ENCODE measurements at places on chromosomes 2 and 18.

GRCh38 chr2:213411582-213412289 is 127.5 kb downstream of the SPAG16 start:
- no peak for DNase-seq

- no peak for DNase-seq
These were observed 111.9 kb upstream of the MAPRE2 start for GRCh38 chr18:34929336-34929780.

GRCh38 chr2:121558329-121558728 is 27.6 kb downstream of the RNU4ATAC start:
- DNase-seq: no peak

- DNase-seq: no peak
These were observed 81.9 kb upstream of the ZNF397 start for GRCh38 chr18:35158728-35159450.

GRCh38 chr2:151153601-151154000 is 108.1 kb downstream of the RBM43 start:
- no peak for DNase-seq

DNA sequence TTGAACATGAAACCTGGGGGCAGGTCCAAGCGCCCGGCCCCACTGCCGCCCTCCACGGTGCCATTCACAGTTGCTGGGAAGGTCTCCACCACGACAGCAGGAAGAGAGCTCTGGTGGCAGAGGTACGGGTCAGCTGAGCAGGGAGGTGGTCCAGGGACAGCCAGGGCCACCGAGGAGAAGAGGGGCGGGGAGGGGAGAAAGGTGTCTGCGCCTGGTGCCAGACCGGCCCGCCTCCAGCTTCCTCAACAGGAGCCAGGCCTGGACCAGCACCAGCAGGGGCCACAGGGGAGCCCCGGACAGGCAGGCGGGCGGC is 56.2 kb downstream of the BIN1 start:
- no peak for DNase-seq

- DNase-seq: no peak
These were observed 92.7 kb upstream of the ETAA1 start for GRCh38 chr2:67304300-67304890.

- no peak for DNase-seq
These were observed 86.1 kb downstream of the LPIN1 start for GRCh38 chr2:11832531-11832930.

DNA sequence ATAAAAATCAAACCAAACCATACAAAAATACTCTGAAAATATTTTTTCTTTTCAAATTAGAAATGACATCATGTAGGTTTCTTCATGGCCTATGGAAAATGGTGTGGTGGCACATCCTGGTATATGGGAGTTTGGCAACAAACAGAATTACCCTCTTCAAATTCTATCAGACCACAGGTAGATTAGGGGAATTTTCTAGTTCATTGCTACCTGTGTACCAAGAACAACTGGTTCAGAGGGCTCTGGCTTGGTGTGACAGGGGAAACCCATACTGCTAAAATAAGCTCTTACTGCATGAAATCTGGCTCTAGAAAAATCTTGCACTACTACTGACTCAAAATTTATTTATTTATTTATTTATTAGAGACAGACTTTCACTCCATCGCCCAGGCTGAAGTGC is 63.4 kb upstream of the PELI1 start:
- DNase-seq: no peak

DNA sequence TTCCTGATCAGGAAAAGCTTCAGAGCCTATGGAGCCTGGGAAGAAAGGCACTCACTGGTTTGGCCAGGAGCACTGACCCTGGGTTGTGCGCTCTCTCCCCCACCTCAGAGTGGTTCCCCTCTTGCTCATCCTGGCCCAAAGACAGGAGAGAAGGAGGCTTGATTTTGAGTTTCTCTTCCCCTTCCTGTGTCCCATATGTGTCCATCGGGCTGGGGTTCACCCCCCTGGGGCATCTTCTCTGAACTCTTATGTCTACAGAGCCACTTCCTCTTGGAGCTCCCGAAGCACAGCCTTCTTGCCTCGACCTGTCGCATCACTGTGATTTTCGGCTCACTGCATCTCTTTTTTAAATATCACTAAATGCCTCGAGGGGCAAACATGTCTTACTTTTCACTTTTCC is 692.3 kb downstream of the RNF144A start:
- no peak for DNase-seq

- no peak for DNase-seq
These were observed 172.2 kb upstream of the SETBP1 start for GRCh38 chr18:44508474-44508873.

- DNase-seq: no peak
These were observed 27.3 kb upstream of the SPOPL start for GRCh38 chr2:138474100-138474825.

- no peak for DNase-seq
These were observed 45.4 kb downstream of the LCT start for GRCh38 chr2:135791418-135792190.

DNA sequence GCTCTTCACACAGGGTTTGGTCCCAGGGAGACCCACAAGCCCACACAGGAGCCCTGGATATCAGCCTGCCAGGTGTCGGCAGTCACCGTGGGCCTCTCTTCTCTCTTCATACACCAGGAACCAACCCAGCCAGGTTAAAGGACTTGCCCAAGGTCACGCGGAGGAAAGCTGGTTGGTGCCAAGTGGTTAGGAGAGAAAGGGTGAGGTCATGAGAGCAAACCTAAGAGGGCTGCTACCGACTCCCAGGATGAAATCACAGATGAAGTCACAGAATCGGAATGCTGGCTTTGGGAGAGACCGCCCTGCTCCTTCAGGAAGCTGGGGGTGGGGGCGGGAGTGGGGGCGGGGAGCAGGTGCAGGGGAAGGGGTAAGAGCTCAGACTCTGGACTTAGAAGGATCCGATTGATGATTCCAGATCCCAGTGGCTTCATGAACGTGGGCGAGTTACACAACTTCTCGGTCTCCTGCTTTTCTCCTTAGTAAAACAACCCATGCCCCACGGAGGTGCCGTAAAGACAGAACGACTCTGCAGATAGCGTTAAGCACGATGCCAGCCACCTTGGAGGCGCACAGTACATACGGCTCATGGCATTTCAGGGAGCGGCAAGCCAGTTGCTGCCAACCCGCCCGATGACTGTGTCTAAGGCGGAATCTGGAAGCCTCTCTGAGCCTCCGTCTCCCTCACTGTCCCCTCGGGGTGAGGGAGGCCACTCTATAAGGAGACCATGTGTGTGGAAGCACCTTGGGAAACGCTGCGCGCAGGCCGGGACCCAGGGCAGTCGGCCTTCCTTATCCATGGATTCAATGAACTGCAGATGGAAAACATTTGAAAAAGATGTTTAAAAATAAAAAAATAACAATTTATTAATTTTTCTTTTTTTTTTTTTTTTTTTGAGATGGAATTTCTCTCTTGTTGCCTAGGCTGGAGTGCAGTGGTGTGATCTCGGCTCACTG is 23.0 kb upstream of the TAF1B start:
- DNase-seq: no peak

DNA sequence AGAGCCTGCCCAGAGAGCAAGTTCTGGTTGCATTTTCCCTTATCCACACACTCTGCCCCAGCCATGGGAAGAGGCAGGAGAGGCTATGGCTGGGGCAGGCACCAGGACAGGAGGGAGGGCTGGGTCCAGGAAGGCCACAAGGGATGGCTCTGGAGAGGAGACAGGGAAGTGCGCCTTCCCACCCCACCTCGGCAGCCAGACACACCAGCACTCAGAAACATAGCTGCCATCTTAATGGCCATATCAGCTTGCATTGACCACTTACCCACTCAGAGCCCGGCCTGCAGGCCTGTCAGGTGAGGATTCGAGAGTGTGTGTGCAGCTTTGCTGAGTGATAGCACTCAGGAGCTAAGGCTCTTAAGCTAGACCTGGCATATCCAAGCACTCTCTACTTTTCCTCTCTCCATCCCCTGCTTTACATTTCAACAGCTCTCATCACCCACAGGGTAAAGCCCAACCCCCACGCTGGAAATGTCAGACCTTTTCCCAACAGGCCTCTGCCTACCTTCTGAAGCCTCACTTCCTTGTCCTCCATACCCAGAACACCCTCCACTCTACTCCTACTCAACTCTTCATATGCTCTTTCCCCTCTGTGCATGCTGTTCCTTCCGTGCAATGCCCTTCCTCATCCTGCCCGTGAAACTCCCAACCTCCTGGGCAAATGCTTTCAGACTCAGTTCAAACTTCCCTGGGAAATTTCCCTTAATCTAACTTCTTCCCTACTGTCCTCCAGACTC is 147.9 kb downstream of the TNS1 start:
- DNase-seq: no peak
